ENCODE measurements at places on chromosomes 6 and 20.
A peak's percentile ranks its signal among the peaks of the same experiment; 100 is the strongest.

- DNase-seq, result peak; percentile 32
These were observed 51.1 kb downstream of the GGTLC1 start for GRCh38 chr20:23937303-23938117.

DNA sequence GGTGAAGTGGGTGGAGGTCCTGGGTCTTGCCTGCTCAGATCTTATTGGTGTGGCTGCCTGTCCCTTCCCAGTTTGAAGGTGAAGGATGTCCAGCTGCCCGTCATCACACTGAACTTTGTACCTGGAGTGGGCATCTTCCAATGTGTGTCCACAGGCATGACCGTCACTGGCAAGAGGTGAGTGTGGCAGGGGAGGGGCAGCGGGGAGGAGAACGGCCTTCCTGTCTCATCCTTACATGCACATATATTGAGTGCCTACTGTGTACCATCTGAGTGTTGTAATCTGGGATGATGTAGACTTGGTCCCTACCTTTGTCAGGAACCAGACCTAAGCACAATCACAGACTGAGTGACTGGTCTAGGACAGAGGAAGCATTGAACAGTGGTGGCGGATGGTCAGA is 2.7 kb downstream of the BPIFB6 start:
- DNase-seq, result no peak

DNA sequence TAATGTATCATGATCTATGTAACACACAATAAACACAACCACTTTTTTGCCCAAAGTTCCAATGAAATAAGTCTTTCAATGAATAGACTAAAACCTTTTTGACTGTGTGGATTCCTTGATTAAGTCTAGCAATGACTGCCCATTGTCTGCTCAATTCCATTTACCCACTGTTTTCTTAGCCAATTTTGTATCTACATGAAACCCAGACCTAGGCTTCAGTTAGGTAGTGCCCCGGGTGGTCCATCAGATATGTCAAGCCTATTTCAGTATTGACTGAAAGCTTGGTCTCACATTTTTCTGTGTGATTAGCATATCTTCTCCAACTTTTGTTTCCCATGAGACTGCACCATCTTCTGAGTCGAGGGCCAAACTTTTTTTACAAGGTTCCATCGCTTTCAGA is 615.0 kb downstream of the C6orf118 start:
- DNase-seq, result no peak

DNA sequence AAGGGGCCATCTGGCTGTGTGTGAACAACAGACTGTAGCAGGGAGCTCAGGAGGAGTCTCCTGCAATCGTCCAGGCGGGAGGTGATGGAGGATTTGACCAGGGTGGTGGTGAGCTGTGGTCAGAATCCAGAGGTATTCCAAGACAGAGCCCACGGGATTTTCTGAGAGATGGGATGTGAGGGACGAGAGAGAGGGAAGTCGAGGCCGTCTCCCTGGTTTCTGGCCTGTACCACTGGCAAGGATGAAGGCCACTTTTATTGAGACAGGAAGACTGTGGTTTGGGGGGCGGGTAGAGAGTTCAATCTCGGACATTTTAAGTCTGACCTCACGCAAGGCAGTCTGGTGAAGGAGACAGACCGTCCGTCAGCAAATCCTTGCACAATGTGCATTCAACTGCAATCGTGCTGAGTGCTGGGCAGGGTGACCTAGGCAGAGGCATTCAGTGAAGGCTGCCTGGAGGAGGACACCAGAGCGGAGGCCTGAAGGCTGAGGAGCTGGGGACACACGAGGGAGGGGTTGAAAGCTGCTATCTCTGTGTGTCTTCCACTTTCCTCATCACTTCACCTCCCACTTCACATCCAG is 53.9 kb downstream of the PREX1 start:
- no peak for DNase-seq

GRCh38 chr20:9306521-9306920 is 207.9 kb upstream of the LAMP5 start:
- DNase-seq, result no peak

GRCh38 chr6:113762641-113763040 is 94.5 kb upstream of the MARCKS start:
- no peak for DNase-seq

DNA sequence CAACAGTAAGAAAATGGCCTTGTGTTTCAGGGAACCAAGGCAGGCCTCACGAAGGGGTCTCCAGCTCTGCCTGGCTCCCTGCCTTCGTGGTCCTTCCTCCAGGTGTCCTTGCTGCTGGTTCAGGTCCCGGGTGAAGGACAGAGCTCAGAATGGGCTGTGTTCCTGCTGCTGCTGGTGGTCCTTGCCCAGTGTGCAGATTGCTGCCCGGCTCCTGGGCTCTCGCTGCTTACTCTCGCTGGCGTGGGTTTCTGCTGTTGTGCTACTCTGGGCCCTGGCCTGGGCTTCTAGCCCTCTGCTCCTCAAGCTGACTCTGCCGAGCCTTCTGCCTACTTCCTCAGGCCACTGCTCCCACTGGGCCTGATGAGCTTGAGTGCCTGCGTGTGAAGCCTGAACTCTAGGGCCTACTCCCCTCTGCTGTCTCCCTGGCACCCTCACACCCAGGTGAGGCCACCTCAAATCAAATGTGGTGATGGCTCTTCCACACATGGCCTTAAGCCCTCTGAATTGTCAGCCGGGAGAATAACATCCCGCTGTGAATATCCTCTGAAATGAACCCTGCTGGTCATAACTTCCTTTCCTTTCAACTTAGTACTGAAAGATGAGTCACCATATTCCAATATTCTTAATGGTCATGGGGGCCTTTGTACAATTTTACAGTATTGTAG is 171.6 kb downstream of the FOXC1 start:
- no peak for DNase-seq

- no peak for DNase-seq
These were observed 48.2 kb upstream of the TLDC2 start for GRCh38 chr20:36827541-36828279.

All from stimulated activated CD4-positive, alpha-beta T cell treated with anti-CD3 and anti-CD28 coated beads, Interleukin-1b, Interleukin-23, amount 100 ng/mL, for 1 hour (primary cell).